ENCODE measurements at places on chromosomes 13 and 19.

GRCh38 chr13:73401769-73402168 is 343.0 kb downstream of the KLF5 start:
- DNase-seq, result no peak

DNA sequence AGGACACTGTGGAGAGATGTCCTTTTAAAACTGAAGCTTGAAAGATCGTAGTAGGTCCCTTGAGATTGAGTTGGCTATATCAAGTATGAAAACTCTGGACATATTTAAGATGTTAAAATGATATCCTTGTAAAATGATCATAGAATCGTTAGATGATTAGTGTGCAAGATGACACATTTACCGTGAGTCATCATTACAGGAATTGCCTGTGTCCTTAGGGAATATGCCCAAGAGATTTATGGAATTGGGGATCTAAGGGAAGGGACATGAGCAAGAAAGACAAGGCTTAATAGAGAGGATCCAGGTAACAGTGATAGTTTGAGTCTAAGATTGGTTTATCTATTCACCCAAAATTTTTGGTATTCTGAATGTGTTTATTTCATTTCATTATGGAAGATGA is 233.7 kb downstream of the GPC5 start:
- no peak for DNase-seq

- no peak for DNase-seq
Measured at GRCh38 chr13:50205581-50205980, 190.3 kb downstream of the KCNRG start.

- no peak for DNase-seq
Measured at GRCh38 chr19:18778076-18778389, 13.1 kb downstream of the COMP start.

- peak; percentile 16 for DNase-seq
Measured at GRCh38 chr19:19409631-19410030, 4.2 kb downstream of the GATAD2A start.

GRCh38 chr13:77892491-77892890 is 26.1 kb downstream of the EDNRB start:
- DNase-seq, result no peak

GRCh38 chr19:54029930-54030490 is 33.7 kb downstream of the VSTM1 start:
- DNase-seq, result peak; percentile 26

- no peak for DNase-seq
Measured at GRCh38 chr19:56161534-56161933, 14.3 kb upstream of the GALP start.

DNA sequence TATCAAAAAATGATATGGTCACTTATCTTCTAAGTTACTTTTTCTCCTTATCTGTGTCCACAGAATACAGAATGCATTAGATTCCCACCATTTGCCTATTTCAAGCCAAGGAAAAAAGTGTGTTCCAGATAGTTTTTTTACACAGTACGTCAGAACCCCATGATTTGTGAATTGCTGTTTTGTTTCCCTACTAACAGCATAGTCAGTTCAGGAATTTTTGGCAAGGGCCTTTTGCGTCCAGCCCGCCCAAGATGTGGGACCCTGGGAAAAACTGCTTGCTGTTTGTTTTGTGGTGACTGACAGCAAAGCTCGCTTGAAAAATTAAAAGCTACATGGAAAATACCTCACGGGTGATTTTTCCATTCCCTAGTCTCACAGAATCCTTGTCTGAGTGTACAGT is 20.4 kb upstream of the FAM216B start:
- no peak for DNase-seq

DNA sequence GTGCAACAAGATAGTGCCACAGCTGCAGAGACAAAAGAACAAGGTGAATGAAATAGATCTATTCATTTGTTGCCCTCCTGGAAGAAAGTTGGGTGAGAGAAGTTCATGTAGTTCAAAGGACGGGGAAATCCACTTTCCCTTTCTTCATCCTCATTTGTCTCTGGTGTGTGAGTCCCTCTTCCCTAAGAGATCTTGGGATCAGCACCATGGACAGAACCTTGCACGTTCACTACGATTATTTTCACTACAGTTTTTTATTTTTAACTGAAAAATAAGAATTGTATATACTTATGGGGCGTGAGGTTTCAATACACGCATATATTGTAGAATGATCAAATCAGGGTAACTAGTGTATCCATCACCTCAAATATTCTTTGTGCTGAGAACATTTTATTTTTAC is 29.2 kb downstream of the NLRP5 start:
- DNase-seq, result no peak

All from central memory CD8-positive, alpha-beta T cell (primary cell).